ENCODE measurements at places on chromosomes 13 and 19.
A peak's percentile ranks its signal among the peaks of the same experiment; 100 is the strongest.

- no peak for DNase-seq
Observed at GRCh38 chr19:8404391-8405151, 8.5 kb upstream of the MARCHF2 start.

DNA sequence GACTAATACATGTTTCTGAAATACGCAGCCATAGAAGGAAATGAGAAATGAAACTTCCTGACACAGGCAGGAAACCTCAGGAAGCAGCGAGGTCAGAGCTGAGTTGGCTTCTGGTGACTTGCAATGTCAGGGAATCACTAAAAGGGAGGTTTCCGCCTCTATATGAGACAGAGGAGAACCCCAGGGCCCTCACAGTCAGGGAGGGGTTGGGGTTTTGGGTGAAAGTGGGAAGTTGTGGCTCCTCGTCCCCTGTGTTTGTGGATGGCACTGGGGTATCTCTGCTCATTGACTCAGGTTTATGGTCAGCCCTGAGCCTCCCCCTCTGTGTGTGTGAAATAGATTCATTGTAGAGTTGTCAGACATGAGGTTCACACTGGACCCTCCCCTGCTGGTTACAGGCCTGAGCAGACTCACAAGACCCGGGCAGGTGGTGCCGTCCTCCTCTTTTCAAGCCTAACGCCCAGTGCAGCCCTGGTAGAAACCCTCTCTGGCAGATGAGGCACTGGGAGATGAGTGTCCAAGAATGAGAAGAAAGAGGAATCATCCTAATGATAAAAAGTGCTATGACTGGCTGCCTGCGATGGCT, 5.5 kb upstream of the LILRA6 start:
- DNase-seq, result no peak

DNA sequence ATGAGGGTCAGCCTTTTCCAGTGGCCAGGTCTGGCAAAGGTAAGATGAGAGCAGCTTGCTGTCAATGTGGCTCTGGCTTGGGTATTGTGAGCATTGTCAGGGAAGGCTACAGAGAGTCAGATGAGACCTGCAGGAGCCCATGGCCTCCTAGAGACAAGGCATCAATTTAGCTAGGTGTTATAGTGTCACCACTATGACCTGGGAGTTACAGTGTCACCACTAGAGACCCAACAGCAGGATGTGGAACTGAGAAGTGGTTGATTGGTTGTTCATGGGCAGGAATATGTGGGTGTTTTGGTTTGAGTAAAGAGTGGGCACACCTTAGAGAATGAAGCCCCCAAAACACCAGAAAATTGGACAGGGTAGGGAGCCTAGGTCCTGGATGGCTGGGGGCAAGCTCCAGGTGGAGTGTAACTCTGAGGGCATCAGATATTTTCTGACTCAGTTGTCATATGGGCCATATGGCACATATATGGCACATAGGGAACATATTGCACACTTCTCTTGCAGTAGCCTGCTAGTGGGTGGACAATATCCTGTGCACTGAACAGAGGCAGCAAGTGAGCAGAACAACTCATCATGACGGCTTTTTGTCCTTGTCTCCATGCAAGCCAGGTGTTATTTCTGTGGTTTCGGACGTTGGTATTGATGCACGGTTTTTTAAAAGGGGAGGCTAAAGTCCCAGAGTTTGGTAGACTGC, 46.3 kb upstream of the CEACAM21 start:
- DNase-seq, result no peak

GRCh38 chr13:113110852-113111315, 5.3 kb downstream of the F7 start:
- DNase-seq, result peak; percentile 9

DNA sequence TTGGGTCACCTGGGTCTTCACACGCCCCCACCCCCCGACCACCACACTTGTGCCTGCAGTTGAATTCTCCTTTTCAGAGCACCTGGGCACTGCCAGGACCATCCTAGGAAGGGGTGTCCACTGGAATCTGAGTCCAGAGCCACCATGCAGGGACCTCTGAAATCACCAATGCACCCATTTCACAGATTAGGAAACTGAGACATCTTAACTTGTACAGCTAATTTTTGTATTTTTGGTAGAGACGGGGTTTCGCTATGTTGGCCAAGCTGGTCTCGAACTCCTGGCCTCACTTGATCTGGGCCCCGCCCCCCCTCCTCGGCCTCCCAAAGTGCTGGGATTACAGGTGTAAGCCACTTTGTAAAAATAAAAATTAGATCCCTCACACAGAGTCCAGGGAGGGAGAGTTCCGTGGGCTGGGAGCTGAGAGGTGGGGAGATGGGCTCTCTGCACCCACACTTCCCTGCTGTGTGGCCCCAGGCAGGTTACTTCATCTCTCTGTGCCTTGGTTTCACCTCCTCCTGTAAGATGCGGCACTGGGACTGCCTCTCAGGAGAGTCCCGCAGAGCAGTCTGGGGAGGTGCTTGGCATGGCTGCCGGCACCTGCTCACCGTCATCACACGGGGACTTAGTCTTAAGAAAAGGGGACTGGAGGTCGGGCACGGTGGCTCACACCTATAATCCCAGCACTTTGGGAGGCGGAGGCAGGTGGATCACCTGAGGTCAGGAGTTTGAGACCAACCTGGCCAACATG, 45.9 kb upstream of the C19orf12 start:
- DNase-seq, result no peak

- DNase-seq, result no peak
Observed at GRCh38 chr13:43297967-43298678, 274.7 kb downstream of the DNAJC15 start.

- no peak for DNase-seq
Observed at GRCh38 chr19:6540918-6541689, 10.3 kb downstream of the TNFSF9 start.

Measured in ovary (tissue), 10 donors.